NCI-H1092 (cell line): ENCODE measurements at places on chromosomes 4 and X.
A peak's percentile ranks its signal among the peaks of the same experiment; 100 is the strongest.

GRCh38 chrX:3371163-3371562 lies 24.7 kb upstream of the MXRA5 start:
- DNase-seq: no peak

- DNase-seq: no peak
Measured at GRCh38 chrX:1597345-1598020, 6.1 kb downstream of the AKAP17A start.

DNA sequence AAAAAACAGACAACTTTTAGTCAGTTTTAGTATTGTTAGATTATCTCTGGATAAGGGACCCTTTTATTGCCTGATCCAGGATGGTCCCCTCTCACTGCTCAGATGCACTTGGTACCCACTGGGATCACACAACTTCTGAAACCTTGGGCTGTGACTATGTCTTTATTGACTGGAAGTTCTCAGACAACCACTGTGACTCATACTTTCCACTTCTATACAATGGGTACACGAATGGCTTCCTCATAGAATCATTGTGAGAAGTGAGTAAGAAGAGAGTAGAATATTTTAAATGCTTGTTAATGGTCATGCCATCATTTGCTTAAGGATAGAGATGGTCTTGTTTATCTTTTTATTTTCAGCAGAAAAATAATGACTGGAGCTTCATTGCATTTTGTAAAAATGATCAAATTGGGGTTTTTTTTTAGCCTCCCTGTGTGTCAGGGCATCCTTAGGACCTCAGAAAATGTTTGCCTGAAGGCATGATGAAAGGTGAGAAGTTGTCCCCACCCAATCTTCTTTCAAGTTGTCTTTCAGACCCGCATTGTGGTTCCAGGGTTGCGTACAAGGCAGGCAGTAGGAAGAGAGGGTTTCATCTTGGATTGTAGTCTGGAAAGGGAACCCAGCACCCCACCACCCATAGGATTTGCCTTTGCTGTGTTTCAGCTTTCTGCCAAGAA lies 115.1 kb downstream of the CPEB2 start:
- DNase-seq: no peak

DNA sequence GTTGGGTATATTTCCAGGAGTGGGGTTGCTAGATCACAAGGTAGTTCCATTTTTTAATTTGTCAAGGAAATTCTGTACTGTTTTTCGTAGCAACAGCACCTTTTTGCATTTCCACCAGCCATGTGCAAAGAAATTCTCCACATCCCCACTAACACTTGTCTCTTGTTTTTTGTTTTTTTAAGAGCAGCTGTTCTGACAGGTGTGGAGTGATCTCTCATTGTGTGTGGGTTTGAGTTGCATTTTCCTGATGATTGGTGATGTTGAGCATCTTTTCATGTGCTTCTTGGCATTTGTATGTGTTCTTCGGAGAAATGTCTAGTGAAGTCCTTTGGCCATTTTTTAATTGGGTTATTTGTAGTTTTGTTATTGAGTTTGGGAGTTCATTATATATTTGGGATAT lies 80.3 kb upstream of the PUDP start:
- no peak for DNase-seq

DNA sequence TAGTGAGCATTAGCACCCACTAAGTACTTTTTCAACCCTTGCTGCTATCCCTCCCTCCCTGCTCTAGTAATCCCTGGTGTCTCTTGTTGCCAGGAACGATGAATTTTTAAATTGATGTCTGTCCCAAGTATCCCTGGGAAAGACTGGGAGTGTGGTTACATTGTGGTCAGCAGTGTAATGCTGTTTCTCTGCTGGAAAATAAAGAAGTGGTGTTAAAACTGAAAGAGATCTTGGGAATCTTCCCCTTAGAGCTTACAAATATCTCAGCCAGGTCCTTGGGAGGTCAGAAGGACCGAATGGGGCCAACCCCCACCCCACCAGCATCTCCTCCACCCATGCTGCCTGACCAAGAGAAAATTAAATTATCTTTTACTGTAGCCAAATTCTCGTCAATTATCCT lies 174.5 kb upstream of the MXRA5 start:
- no peak for DNase-seq

- DNase-seq: no peak
Measured at GRCh38 chr4:19386786-19387185, 864.9 kb upstream of the SLIT2 start.

DNA sequence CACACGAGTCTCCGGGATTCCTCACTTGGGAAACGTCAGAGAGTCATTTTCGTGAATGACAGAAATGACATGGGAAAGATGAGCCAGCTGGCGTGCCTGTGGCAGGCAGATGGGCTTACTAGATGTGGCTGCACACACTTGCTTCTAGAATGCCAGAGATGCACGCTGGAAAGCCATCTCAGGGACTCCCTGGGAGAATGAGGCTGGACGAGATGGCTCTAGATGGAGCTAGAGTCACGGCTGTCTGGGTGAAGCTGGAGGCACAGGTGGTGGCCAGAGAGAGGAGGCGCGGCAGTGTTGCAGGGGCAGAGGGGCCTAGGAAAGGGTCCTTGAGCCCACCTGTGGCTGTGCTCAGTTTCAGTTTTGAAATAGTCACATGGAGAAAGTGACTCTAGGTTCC lies 26.0 kb downstream of the TKTL1 start:
- DNase-seq: peak; percentile 18

GRCh38 chrX:10173331-10173900 lies 16.6 kb downstream of the CLCN4 start:
- no peak for DNase-seq

- DNase-seq: no peak
Measured at GRCh38 chr4:121980643-121981042, 28.8 kb upstream of the TRPC3 start.

- no peak for DNase-seq
Measured at GRCh38 chrX:8500203-8500602, 35.6 kb downstream of the VCX3B start.

DNA sequence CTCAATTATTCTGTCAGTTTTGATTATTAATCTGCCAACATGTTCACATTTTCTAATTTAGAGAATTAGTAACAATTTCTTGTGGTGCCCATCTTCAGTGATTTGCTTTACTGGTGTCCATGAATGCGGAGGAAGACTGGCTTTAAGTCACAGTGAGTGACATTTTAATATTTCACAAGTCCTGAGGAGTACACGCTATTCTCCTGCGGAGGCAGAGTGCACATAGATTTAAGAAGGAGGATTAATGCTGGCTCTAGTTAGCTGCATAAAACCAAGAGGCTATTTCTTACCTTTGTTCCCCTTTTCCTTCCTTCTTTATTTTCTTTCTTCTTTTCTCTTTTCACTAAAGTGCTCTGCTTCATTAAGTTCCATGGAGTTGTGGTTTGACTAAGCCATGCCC lies 495.2 kb upstream of the IGFBP7 start:
- no peak for DNase-seq

DNA sequence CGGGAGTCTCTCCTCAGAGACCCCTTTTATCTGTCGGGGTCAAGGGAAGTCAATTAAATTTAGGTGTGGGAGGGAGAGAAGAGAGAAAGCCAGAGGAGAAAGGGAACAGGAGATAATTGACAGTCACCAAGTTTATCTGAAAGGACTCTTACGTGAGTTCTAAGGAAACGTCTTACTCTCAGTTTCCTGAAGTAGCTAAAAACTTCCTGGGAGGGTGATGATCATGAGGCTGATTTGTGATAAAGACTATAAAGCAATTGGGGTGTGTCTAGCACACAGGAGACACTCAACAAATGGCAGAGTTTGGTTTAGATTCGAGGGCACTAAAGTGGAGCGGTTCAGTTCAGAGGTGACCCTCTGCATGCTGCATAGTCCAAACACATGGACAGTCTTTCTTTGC lies 254.1 kb downstream of the FBXW7 start:
- no peak for DNase-seq

- DNase-seq: no peak
Measured at GRCh38 chrX:42920752-42921151, 142.8 kb upstream of the PPP1R2C start.

GRCh38 chr4:168860827-168861226 lies 149.2 kb downstream of the CBR4 start:
- no peak for DNase-seq

DNA sequence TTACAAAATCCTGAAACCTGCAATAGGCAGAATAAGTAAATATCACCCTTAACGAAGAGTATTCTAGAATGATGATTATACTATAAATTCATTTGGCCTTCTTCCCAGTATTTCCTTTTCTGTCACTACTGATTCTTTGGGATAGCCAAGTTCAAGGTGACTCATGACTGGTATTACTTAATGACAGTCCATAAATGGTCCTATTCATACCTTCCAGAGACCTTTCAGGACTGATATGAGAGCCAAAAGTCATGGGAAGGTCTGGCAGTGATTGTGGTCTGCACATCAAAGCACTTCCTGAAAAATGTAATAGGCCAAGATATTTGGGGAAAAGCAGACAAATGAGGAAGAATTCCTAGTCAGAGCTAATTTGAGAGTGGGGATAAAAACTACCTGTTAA lies 239.6 kb upstream of the FAM47A start:
- DNase-seq: no peak

DNA sequence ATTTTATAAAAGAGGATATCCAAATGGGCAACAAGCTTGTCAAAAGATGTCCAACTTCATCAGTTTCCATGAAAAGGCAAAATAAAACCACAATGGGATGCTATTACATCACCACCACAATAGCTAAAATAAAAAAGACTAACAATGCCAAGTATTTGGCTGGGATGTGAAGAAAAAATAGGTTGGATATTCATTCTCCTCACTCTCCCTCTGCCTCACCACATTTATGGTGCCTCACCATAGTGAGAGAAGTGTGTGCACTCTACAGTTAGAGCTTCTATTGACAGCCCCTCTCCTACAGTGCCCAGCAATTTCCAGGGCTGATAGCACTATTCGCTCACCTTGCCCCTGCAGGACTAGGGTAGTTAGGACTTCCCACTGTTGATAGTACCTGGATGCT lies 25.5 kb downstream of the VEGFC start:
- no peak for DNase-seq

GRCh38 chr4:95061220-95061619 lies 303.5 kb downstream of the BMPR1B start:
- no peak for DNase-seq

DNA sequence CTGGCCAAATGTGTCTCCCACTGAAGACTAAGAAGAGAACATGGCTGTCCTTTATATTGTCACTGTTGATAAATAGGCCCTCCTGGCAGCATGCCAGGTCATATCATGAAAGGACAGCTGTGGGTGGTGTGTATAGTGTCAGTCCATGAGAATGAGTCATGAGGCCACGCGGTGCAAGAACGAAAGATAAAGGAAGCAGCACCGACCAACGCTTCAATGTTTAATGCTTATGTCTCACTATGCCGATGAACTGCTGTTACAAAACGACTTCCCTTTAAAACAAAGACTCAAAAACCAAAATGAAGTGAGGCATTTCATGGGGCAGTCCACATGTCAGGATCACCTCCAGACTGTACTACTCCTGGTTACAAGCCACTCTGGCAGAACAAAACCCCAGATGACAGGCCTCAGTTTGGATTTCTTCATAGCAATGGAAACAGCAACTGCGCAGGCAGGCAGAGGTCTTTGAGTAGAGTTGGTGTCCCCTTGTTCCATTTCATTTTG lies 5.2 kb upstream of the TCEANC start:
- DNase-seq: peak; percentile 7

DNA sequence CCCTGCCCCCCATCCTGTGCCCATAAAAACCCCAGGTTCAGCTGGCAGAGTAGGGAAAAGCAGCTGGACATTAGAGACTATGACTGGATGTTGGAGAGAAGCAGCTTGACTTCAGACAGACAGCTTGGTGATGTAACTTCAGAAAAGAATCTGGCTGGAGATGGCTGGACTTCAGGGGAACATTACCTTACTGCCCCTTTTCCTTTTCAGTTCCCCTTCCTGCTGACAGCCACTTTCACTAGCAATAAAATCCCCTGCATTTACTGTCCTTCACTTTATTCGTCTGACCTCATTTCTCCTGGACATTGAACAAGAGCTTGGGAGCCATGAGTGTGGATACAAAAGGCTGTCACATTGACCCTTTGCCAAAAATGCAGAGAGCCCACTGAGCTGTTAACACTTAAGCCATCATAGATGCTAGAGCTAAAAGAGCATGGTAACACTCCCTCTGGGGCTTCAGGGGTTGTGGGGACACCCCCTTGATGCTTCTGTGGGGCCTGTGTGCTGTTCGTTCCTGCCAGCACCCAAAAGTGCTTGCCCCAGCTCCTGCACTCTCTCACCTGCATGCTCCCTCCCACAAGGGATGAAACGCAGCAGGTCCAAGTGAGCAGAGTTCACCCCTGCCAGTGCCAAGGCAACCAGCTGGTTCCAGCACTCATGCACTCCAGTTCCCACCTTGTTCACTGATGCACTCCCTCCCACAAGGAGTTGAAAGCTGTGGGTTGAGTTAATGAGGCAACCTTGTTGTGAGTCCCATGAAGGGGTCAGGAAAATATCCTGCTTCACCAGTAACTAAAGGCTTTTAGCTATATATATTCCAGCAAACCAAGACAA lies 263.8 kb upstream of the NDST3 start:
- DNase-seq: no peak
